ENCODE measurements at places on chromosomes 16 and 17.

GRCh38 chr17:9676084-9676483, 30.8 kb downstream of the USP43 start:
- DNase-seq = no peak

GRCh38 chr16:26195225-26195624, 503.5 kb downstream of the HS3ST4 start:
- no peak for DNase-seq

GRCh38 chr17:29069526-29070041, 26.6 kb downstream of the PIPOX start:
- DNase-seq = no peak

DNA sequence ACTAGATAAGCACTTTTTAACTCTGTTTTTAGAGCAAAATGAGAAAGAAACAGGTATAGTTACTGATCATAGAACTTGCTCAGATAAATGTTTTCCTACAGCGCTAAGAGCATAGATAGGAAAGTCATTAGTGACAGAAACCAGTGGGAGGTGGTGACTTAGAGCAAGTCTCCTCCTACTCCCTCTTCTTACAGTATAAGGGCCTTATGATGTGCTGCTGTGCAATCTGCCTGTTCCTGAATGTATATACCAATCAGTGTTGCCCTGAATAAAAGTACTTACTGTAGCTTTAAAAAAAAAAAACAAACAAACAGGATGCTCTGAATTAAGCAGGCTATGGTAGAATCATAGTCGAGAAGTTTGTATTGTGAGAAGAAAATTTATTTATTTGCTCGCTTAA, 23.3 kb upstream of the RASL10B start:
- DNase-seq = no peak

DNA sequence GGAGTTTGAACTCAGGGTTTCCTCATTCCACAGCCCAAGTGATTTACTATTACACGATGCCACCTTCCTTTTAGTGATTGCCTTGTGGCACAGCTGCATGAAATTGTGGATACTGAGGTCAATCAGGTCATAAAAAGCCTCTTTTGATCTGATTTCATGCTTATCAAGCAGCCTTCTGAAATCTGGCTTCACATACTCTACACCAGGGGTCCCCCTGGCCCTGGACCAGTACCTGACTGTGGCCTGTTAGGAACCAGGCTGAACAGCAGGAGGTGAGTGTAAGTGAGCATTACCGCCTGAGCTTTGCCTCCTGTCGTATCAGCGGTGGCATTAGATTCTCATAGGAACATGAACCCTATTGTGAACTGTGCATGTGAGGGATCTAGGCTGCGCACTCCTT, 13.8 kb downstream of the SLFN5 start:
- no peak for DNase-seq

GRCh38 chr16:66522816-66523590, 26.9 kb downstream of the TK2 start:
- no peak for DNase-seq

- DNase-seq = no peak
Observed at GRCh38 chr17:16406742-16407674, 8.4 kb upstream of the TRPV2 start.

GRCh38 chr17:82332669-82333278, 792 bp downstream of the SECTM1 start:
- DNase-seq = no peak

DNA sequence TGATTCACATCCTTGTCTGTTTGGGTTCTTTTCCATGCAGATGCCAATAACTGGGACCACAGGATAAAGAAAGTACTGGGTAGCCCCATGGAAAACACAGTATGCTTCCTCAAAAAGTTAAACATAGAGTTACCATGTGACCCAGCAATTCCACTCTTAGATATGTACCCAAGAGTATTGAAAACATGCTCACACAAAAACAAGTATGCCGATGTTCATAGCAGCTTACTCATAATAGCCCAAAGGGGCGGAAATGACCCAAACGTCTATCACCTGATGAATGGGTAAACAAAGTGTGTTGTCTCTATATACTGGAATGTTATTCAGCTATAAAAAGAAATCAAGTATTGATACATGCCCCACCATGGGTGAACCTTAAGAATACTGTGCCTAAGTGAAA, 55.4 kb downstream of the CYB5B start:
- DNase-seq = no peak

DNA sequence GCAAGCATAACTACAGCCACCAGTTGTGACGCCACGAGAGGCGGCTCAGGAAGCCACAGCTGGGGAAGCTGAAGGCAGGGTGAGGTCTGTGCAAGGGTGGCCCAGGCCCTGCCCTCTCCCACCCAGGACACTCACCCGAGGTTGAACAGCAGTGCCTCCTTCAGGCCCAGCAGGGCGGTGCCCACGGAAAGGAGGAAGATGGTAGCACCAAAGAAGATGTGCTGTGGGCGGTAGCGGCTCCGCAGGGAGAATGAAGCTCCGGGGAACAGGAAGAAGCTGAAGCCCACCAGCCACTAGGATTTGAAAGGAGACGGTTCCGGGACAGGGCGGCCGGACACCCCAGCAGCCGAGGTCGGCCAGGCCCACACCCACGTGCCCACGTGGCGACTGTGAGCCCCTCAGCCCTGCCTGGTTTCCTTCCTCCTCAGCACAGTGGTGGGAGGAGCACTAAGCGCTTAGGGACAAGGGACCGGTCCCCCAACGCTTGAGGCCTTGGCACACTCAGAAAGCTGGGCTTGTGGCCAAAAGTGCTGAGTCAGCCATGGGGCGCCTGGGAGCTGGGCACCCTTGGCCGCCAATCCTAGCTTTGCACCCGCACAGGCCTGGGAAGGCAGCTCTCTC, 11.0 kb downstream of the CYB561 start:
- peak; percentile 18 for DNase-seq

- no peak for DNase-seq
Observed at GRCh38 chr16:80938004-80938878, 68.4 kb downstream of the CMC2 start.

DNA sequence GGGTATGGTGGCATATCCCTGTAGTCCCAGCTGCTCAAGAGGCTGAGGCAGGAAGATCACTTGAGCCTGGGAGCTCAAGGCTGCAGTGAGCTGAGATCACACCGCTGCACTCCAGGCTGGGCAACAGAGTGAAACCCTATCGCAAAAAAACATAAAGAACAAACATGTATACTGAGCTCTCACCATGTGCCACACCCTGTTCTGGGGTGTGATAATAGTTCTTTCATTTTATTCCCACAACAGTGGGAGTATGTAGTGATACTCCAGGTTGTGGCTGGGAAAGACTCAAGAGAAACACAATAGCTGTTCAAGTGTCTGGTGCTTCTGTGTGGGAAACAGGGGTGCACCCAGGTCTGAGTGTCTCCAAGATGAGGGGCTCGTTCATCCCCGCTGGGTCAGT, 90.7 kb downstream of the SOCS1 start:
- DNase-seq = no peak

DNA sequence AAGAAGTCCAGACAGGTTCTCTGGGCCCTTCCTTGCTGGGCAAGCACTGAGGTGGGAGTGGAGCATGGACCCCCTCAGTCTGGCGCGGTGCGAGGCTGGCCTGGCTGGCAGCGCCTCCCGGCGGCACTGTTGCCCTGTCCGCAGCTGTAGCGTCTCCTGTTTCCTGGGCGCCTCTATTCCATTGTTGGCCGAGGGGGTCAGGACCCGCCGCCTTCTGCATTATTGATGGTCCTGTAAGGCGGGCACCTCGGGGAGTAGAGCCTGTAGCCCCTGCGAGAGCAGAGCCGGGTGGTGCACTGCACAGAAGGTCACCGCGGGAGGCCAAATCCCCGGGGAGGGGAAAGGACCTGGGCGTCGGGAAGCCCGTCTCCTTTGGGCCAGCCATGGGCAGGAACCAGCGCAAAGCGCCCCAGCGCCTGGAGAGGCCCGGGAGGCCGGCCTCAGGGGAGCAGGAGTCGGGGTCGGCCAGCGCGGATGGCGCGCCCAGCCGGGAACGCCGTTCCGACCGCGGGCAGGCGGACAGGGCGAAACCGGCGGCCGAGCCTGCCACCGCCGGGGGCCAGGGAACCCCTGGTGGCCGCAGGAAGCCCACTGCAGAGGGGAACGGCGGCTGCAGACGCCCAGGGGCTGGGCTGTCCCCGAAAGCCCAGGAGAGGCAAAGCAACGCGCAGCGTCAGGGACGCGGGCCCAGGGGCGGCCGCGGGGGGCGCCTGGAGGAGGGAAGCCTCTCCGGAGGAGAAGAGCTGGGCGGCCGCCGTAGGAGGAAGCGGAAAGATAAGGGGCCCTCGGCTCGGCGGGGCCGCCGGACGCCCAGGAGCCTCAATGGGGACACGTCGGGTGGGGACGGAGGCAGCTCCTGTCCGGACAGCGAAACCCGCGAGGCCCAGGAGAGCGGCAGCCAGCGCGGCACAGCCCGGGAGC, at the start of gene MYO15B:
Gene MYO15B, plus strand, starts transcription at position 126 of the 921 bp plus-strand sequence. Its CDS starts 258 bp downstream, at position 384.
- DNase-seq = peak; percentile 45

DNA sequence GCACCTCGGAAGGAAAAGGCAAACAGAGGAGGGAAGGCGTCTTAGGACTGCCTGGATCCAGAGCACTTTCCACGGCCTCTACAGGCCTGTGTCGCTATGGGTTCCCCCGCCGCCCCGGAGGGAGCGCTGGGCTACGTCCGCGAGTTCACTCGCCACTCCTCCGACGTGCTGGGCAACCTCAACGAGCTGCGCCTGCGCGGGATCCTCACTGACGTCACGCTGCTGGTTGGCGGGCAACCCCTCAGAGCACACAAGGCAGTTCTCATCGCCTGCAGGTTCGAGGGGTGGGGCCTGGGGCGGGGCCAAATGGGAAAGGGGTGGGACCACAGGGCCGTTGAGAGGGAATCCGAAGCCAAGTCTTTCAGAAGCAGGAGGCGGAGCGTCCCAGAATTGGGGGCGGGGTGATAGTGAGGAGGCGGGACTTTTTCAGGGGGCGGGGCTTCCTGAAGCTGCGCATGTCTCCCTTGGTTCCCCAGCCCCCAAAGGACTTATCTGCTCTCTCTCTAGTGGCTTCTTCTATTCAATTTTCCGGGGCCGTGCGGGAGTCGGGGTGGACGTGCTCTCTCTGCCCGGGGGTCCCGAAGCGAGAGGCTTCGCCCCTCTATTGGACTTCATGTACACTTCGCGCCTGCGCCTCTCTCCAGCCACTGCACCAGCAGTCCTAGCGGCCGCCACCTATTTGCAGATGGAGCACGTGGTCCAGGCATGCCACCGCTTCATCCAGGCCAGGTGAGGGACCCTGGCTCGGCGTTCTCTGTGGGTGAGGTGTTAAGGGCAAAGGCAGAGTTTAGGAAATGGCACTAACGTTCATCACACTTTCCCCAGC, 939 bp downstream of the BCL6B start:
- peak; percentile 94 for DNase-seq

DNA sequence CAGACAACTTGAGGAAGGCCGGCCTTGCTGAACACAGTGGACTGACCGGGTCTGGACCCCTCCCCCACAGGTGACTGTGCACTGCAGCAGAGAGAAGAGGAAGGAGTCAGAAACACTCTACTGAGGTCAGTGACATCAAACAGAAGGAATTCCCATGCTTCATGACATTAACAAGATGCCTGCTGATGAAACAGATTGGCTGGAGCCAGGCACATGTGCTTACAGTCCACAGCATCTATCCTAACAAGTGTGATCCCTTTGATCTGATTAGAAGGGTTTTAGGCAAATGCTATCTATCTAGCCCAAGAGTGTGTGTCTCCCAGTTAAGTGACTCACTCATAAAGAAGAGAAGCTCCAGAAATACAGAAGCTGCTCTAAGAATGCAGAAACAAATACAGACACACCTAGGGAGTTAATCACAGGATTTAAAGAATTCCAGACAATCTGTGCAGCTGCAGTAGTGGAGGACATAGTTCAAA, 90.2 kb downstream of the SYCE1L start:
- DNase-seq = no peak

GRCh38 chr17:63946440-63947363, 14.6 kb upstream of the CD79B start:
- DNase-seq = peak; percentile 69

DNA sequence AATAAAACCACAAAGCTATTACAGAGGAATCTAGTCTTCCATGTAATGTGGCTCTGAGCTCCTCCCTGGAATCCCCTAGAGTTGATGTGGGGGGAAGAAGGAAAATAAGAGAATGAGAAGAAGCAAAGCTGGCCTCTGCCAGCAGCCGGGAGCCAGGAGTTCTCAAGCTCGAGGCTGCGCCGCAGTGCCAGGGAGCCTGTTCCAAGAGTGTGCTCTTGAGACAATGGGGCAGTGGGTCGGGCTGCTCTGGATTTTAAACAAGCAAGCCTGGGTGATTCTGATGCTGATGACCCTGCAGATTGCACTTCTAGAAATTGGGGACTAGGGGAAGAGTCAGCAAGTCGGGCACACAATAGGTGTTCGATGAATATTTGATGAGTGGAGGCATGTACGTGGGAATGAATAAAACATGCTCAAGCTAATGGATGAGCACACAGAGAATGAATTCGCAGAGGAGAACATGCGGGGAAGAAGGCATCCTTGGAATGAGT, 119.9 kb downstream of the CMIP start:
- no peak for DNase-seq

DNA sequence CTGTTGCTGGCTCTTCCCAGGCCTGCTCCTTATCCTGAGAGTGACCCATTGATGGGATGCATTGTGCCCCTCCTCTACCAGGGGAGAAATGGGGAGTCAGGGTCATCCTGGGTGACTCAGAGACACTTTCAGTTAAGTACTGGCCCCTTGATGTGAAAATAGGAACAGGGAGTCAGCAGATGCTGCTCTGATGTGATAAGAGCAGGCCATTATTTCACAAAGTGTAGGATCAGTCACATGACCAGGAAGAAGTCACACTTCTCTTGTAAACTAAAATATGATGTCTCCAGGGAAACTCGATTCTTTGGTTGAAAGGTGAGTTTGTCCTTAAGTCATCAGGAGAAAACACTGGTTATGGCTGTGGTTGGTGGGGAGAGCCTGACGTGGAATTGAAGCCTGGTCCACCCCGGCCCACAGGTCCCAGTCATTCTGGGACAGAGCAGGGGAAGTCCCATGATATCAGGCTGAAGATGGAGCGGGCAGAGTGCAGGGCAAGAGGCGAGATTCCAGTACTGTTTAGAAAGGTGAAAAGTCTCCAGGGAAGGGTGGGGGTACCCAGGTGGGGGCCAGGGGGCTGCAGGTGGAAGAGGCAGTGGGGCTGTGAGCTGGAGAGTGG, 88.6 kb upstream of the NLRP1 start:
- DNase-seq = no peak

- DNase-seq = no peak
Observed at GRCh38 chr16:87598431-87598830, 3.9 kb upstream of the JPH3 start.
